ENCODE measurements at places on chromosomes 1 and 21.
A peak's percentile ranks its signal among the peaks of the same experiment; 100 is the strongest.

GRCh38 chr1:10958614-10959013 lies 53.8 kb upstream of the TARDBP start:
- DNase-seq: no peak

DNA sequence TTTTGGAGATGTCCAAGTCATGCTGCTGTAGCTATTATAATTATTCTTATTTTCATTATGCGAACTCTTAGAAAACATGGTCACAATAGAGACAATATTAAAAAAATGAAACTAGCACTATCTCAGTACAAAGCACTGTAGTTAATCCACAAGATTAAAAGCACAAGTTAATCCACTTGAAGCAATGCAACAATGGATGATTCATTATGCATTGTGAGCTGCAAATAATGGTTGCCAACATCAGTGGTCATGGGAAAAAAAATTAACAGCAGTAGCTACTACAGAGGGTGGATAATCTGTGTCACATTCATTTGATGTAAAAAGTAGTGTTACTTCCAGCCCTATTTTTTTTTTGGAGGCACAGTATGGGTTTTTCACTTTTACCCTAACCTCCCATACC lies 56.7 kb downstream of the DPT start:
- DNase-seq: no peak

DNA sequence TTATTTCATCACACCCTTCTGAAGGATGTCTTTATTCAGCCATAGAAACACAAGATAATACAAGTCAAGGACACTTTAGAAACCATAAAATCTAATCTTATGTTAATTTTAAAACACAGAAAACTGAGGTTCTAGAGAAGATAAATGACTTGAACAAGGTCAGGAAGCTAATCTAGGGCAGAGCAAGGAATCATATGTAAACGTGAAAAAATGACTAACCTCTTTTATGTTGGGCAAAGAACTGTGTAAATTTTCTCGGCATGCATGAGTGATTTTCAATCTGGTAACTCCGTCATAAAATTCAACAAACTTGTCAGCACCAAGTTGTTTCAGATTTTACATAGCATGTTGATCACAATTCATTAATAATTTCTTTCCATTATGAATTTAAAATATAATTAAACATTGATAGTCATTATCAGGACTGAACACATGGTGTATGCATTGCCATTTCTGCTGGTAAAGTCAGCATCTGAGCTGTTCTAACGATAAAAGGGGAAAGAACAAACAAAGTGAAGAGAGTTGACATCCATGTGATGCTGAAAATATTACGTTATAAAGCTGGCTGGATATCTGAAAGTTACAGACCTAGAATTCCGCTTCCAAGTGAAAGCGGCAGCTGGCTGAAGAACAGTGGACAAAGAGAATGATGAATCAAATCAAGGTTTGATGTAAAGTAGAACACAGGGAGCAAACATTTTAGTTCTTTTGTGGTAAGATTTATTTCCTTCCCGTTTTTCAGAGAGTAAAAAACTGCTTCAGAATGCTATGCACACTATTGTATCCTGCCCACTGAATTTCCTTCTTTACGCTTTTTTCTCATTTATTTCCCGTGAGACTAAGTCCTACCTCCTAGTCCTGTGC lies 1037.4 kb upstream of the TMPRSS15 start:
- DNase-seq: no peak

DNA sequence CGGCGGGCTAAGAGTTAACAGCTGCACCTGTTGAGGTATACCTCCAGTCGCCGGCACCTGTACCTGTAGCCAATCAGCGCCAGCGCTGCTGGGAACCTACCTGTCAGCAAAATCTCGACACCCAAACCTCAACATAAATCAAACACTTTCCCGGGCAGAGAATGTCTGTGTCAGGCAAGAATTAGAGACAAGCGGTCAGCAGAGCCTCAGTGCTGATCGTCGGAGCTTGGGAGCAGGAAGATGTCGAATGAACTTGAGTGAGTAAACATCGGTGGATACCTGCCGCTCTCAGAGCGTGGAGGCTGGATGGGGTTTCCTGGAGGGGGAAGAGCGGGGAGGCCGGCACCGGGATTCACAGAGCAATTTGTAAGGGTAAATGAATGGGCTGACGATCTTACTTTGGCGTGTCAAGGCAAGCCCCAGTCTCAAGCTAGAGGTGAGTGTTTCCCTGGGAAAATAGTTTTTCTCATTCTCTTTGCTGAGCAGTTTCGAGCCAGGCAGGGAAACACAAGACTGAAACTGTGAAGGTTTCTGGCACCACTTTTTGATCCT lies at the start of gene GRHL3:
Gene GRHL3, plus strand, starts transcription at position 46 of the 552 bp plus-strand sequence. Its CDS starts 195 bp downstream, at position 241.
- peak; percentile 62 for DNase-seq

- no peak for DNase-seq
Measured at GRCh38 chr1:100422065-100422464, 69.8 kb downstream of the CDC14A start.

- DNase-seq: no peak
Measured at GRCh38 chr1:18408656-18409370, 71.9 kb upstream of the KLHDC7A start.

DNA sequence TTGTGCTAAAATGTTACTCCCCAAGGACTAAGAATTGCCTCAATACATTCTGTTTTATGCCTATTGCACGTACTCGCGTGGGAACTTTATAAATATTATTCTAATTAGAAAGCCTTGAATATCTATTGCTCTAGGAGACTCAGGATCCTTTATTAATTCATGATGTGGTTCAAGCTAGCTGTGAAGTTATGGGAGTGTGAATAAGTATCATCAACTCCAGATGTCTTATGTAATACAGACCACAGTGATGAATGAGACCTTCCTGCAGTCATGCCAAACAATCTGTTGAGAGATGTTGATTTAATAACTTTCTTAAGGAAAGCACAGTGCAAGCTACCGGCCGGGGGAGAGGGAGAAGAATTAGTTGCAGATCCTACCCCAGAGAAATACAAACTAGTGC lies 519.2 kb upstream of the ZP4 start:
- DNase-seq: no peak

DNA sequence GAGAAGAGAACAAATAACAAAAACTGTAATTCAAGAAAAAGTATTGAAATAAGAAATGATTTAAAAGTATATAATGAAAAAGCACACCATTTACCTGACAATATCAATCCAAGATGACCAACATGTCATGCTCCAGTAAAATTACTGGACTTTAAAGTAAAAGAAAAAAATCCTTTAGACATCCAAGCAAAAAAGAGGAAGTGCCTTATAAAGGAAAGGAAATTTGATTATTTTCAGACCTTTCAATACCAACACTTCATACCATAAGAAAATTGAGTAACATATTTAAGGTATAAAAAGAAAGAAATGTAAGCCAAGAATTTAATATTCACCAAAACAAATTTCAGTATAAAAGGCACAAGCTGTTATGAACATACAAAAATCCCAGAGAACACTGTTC lies 46.2 kb upstream of the SSX2IP start:
- DNase-seq: no peak

GRCh38 chr1:201295861-201296260 lies 12.6 kb downstream of the PKP1 start:
- DNase-seq: no peak

DNA sequence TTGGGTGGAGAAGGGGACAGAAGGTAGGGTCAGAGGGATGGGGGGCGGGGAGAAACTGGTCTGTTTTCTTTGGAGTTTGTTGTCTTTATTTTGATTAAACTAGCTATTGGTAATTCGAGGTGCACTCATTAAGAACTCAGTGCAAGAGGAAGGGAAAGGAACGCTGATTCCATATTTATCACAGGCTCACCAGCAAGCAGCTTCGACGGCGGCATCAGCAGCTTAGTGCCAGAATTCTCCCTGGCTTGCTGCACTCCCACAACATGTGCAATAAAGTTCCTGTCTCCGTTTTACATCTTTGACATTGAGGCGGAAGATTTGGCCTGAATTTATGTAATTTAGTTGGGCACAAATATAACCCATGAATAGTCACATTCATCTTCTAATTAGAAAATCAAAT lies 57.6 kb downstream of the PEX14 start:
- no peak for DNase-seq

DNA sequence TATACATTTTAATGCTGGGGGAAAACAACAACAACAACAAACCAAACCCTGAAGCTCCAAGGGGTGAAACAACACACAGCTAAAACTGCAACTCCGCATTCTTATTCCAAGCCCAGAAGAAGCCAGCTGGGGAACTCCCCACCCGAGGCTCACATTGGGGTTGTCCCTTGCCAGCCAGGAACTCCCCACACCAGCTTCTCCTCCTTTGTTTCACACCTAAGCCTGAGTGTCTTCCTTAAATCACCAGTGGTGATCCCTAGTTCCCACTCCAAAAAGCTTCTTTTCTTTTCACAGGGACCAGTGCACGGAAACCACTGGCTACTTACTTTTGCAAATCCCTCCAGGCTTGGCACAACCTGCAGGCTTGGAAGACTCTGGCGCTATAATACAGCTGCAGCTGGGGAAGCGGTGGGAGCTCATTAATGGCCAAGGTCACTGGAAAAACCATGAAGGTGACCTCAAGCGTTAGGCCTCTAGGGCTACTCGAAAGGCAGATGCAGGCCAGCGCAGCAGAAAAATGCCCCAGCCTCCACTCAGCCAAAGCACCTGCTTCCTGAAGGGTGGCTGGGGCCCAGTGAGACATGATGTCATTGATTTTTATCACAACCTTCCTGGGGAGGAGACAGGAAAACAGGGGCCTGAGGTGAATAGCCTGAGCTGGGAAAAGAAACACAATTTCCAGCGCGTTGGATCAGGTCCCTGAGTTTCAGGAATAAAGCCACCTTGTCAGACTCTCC lies 40.1 kb downstream of the TLR5 start:
- peak; percentile 43 for DNase-seq

GRCh38 chr1:225449261-225449660 lies 21.4 kb upstream of the LBR start:
- DNase-seq: peak; percentile 88

- peak; percentile 35 for DNase-seq
Measured at GRCh38 chr1:26697978-26698849, 2.4 kb downstream of the ARID1A start.

DNA sequence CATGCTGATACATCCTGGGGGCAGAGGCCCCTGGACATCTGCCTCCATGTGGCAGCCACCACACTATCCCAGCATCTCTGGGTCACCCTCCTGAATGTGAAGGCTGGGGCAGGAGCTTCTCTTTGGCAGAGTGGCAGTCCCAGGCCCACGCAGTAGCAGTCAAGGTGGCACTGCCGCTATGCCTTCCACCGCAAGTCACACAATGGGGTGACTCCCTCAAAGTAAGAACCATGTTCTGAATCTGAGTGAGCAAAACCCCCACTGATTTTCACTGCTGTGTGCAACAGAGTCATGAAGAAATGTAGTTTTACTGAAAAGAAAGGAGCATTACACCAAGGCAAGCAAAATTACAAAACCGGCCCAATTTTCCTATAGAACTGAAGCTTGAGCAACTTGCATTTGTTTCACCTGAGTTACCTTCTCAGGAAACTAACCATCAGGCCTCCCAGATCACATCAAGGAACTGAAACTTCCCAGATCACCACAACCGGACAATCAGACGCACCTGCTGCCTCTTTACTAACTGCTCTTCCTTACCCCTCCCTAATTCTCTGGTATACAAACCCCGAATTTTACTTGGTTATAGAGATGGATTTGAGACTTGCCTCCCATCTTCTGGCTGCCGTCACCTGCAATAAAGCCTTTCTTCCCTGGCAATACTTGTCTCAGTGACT lies 102.6 kb downstream of the PCP4 start:
- no peak for DNase-seq

GRCh38 chr1:170666541-170667254 lies 2.8 kb downstream of the PRRX1 start:
- no peak for DNase-seq

- no peak for DNase-seq
Measured at GRCh38 chr1:98929437-98929836, 75.2 kb downstream of the PLPPR5 start.

DNA sequence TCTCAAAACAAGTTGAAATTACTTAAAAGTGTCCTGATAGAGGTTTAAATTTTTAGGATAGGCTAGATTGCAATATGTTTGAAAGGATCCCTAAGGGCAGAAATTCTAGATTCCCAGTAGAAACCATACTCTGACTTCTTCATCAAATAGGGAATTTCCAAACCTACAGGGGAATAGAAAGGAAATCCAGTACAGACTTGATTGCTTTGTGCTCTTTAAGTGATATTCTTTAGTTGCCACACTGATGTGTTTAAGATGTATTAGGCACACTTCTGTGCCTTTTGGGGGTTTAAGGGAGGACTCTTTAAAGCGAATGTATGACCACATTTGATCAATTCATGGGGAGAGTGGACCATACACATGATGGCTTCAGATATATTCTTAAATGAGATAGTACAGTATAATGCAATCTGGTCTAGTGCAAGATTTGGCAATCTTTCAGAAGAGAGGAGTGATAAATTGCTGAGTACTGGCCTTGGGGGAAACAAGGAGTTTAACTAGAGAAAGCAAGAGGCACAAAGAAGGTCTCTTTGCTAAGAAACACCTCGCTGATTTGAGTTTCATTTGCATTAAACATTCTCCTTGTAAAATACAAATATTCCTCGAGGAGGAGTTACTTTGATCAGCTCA lies 268.8 kb upstream of the NR5A2 start:
- no peak for DNase-seq

DNA sequence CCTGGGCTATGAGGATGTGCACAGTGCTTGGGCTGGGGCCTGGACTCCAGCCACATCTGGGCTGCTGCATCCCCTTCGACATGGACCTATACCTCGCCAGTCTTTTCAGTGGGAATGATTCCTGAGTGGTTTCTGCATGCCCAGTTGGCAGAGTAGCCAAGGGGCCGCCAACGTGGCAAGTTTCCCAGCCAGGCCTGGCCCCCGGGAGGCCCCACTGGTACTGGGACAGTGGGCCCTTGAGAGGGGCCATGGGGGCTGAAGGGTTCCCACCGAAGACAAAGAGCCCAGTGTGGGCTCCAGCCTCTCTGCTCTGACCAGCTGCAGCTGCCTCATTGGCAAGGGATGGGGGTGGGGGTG lies 15.4 kb downstream of the RAP1GAP start:
- no peak for DNase-seq

DNA sequence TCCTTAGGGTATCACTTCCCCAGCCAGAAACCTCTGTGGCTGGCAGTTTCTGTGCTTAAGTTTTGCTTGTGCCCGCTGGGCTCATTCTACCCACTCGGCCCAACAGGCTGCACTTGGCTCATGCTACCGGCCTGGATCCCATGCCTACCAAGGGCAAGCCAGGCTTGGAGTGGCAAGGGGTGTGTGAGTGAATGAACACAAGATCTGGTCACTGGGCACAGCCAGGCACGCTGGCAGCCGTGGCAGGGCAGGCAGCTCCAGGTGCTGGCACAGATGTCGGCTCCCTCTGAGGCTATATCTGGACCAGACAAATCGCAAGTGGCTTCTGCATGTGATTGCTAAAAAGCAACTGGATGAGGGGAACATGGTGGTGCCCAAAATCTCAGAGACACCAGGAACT lies 740.5 kb upstream of the B3GALT2 start:
- no peak for DNase-seq

- DNase-seq: no peak
Measured at GRCh38 chr1:62953633-62954032, 169.7 kb downstream of the ATG4C start.
